ENCODE measurements at places on chromosomes 6 and 20.

DNA sequence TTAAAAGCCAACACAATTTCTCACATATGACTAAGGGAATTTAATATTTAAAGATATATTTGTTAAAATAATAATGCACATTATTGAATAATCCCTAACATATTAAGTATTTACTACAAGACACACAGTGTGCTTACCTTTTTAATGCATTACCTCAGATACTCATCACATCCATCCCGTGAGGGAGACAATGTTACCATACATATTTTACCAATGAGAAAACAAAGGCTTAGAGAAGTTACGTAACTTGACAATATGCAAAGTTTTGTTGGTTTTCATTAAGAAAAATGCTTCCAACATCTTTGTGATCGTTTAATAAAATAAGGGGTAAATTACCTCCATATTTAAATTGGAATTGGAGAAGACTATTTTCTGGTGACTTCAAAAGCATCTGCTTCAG, 4.3 kb downstream of the IFNGR1 start:
- DNase-seq: no peak

DNA sequence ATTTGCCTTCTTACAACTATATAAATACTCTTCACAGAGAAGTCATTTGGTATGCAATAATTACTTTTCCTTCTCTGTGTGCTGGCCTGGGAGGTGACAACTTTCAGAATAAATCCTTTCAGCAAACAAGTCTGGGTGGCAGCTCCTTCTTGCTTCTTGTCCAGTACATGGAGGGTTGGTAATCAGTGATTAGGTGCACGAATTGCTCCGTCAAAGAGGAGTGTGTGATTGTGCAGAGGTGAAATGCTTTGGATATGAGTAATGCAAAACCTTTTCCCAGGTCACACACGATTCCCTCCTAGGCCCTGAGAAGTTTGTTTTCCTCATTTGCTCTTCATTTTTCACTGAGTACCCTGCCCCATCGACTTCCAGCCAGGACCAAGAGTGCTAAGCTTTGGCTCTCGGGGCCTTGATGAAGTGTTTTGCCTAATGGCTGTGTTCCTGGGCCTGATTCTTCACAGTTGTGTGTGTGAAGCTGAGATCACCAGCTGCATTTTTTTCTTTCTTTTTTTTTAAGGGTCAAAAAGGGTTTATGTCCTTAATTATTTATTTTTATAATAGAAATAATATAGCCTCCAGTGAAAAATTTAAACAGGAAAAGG, 216.5 kb downstream of the ZMYND8 start:
- DNase-seq: no peak

- DNase-seq: no peak
These were observed 3.6 kb downstream of the HELZ2 start for GRCh38 chr20:63570281-63571086.

- no peak for DNase-seq
These were observed 8.7 kb upstream of the GMEB2 start for GRCh38 chr20:63635431-63636141.

- DNase-seq: no peak
These were observed 350.5 kb downstream of the ZFAND3 start for GRCh38 chr6:38169977-38170526.

DNA sequence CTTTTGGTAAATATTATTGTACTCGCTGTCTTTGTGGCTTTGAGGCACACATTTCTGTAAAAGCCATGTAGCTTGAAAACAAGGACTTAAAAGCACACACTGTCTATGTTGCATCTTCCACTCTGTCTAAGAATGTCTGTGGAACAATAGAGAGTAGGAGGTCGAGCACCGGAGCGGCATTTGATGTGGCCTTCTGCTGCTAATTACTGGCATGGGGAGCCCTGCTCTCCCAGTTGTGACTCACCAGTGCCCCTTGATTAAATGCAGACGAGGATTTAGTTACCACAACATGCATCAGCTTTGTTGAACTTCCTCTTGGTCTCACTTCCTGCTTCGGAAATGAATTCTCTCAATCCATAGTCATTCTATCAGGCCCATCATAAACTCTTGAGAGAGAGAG, 680.7 kb upstream of the SLC35B3 start:
- no peak for DNase-seq

DNA sequence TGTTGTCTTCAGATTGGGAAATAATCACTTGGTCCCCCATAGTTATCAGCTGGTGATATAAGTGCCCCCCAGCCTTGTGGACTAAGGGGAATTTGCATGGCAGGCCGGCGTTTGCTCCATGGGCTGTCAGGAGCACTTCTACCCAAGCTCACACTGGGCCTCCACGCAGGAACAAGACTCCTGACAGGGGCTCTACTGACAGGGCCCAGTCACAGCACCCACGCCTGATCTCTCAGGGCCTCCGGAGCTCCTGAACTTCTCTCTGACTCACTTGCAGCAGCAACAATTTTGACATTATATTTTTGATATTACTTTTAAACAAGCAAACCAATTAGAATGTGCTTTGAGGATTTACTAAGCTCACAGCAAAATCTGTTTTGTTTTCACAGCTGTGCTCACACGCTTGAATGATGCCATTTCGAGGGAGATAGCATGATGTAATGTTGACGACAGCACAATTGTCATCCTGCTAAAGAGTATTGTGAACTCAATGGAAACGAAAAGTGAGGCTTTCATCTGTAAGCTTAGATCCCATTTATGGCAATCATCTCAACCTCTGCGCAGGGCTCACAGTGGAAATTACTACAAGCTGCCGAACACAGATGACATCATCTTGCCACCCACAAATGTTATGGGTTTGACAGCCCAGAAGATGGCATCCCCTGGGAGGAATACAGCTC, 28.7 kb upstream of the TXNDC5 start:
- DNase-seq: no peak

GRCh38 chr6:96777113-96777512, 60.2 kb downstream of the GPR63 start:
- DNase-seq: no peak

DNA sequence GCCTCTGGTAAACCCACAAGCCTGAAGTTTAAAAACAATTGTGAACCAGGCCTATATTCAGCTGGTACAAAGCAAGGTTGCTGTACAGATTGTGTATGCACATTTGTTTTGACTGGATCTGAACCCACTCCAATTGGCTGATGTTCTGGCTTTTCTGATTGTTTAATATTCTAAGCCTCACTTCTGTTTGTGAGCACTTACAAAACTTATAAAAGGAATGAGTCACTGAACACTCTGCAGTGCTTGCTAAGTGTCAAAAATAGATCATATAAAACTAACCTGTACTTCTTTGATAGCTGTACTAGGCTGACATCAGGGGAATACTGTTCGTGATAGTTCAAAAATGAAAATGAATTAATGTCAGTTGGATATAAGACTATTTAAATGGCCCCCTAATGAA, 12.1 kb downstream of the COL21A1 start:
- no peak for DNase-seq
